ENCODE measurements at places on chromosomes 13 and 19. TPM values are rescaled to one million over a fixed set of nuclear protein-coding genes. Genes with fewer than 3 reads are reported as not detected.

- DNase-seq: no peak
Observed at GRCh38 chr13:45951724-45952123, 100.2 kb upstream of the SIAH3 start.

- no peak for DNase-seq
Observed at GRCh38 chr19:30781047-30781446, 408.9 kb downstream of the ZNF536 start.

DNA sequence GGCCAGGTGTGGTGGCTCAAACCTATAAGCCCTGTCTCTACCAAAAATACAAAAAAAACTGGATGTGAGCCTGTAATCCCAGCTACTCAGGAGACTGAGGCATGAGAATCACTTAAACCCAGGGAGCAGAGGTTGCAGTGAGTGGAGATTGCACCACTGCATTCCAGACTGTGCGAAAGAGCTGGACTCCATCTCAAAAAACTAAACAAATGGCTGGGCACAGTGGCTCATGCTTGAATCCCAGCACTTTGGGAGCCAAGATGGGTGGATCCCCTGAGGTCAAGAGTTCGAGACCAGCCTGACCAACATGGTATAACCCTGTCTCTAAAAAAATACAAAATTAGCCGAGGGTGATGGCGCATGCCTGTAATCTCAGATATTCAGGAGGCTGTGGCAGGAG, 34.9 kb upstream of the ZNF83 start:
- no peak for DNase-seq

DNA sequence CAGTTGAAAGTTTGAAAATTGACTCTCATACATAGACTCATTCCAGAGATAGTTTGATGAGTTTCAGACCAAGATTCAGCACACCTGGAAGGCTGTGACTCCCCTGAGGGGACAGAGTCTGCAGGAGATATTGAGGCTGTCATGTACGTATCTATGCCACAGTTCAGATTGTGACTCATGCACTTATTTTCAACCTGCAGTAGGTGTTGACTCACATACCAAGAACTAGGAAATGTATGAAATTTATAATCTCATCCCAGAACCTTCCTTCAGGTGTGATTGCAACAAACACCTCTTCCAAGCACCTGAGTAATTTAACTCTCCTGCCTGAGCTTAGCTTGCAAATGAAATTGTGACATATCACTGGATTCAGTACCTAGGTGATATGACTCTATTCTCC, 64.4 kb upstream of the ZNF43 start:
- DNase-seq: no peak

DNA sequence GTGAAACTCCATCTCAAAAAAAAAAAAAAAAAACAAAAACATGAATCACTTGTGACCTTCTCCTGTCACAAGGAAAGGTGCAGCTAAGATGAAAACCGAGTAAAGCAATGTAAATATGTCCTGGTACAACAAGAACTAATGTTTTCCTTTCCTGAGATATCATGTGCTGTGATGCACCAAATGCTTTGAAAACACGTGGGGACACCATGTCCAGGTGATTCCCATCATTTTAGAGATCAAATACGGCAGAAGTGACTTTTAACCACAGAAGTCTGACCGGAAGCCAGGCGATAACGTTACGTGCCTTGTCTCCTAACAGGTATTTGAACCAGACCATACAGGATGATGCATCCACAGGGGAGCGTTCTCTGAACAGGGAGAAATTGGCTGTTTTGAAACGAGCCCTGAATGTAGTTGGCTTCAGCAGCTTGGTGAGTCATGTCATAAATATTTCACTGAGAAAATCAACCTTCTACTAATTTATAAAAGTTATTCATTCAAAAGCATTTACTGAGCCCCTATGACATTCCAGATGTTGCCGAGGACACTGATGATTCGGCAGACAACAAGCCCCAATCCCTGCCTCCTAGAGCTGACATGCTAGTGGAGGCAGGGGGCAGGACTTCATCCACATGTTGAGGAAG, 328.1 kb downstream of the MYO16 start:
- DNase-seq: no peak

Gene PCDH20
- polyA plus RNA-seq: 0.05 TPM

DNA sequence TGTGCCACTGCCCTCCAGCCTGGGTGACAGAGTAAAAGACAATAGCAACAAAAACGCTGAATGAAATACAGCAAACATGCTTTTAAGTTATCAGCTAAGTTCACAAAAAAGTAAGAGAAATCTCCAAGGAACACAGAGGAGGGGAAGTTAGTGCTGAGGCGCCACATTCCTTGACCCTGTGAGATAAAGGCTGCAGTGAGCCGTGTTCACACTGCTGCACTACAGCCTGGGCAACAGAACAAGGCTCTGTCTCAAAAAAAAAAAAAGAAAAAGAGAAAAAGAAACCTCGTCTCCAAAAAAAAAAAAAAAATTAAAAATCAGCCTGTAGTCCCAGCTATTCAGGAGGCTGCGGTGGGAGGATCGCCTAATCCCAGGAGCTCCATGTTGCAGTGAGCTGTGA, 16.3 kb upstream of the DOCK6 start:
- no peak for DNase-seq

Gene TJP3
- 0.46 TPM for polyA plus RNA-seq

DNA sequence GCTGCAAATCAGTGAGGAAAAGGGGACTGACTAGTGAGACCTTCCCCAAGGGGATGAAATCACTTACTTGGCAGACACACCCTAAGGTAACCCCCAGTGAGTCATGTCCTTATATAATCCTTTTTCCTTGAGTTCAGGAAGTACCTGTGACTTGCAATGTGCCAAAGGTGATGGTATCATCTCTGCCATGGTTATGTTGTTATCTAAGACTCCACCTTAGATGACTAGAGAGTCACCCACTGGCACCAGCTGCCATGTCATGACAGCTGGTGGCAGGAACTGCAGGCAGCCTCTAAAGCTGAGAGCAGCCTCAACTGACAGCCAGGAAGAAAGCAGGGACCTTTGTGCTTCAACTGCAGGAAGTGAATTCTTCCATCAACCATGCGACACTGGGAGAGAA, 12.5 kb downstream of the PBX4 start:
- DNase-seq: no peak

- DNase-seq: no peak
Observed at GRCh38 chr19:10653482-10653731, 739 bp upstream of the ILF3 start.

Gene AMH
- 0.38 TPM for polyA plus RNA-seq

DNA sequence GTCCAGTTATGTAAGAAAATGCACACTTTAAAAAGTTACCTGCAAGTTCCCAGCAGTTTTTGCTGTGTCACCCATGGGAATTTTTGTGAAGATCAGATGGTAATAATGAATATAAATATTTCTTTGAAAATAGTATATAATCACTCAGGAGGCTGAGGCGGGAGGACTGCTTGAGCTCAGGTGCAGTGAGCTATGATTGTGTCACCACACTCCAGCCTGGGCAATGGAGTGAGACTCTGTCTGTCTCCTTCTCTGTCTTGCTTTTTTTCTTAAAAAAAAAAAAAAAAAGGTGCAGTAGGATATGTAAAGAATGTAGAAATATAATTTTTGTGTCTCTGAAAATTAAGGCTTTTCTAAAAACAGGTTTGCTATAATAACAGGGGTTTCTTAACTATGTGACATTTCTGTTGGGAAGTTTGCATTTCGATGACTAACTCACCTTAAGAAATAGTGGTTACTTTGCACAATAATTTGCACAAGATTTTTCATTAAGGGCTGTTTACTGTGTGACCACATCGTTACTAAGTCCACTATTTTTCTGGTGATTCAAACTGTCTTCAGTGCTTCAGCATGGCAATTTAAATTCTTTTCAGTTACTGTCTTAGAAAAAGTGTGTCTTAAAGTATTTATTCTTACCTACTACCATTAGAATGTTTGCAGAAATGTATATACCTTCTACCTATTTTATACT, 37.3 kb downstream of the DNAJC3 start:
- DNase-seq: no peak

Gene CYP4F8
- not detected for polyA plus RNA-seq

DNA sequence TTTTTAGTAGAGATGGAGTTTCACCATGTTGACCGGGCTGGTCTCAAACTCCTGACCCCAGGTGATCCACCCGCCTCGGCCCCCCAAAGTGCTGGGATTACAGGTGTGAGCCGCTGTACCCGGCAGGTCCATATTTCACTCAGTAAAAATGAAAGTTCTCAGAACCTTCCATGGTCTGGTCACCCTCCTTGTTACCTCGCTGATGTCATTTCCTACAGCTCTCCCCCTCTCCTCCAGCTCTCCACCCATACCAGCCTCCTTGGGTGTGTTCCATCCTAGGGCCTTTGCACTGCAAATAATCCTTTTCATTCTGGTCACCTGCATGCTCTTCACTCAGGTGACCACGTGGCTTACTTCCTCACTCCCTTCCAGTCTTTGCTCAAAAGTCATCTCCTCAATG, 78.2 kb upstream of the TNFSF11 start:
- DNase-seq: no peak

Gene BRSK1
- 0.53 TPM for polyA plus RNA-seq

- DNase-seq: no peak
Observed at GRCh38 chr19:55454787-55455243, 6.6 kb downstream of the ISOC2 start.

DNA sequence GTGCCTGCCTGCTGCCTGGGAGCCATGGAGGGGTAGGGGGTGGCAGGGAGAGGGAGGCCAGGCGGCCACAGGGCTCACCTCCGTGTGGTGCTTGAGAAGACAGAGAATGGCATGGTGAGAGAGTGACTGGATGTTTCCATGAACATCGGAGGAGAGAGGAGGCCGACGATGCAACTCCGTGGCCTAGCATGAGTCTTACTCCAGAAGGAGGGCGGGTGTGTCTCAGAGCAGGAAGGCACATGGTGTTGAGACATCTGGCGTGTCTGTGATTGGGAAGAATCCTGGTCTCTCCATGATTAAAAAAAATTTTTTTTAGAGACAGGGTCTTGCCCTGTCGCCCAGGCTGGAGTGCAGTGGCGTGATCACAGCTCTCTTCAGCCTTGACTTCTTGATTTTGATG, 5.1 kb downstream of the IRGC start:
- DNase-seq: no peak

Gene CHST8
- polyA plus RNA-seq: 0.23 TPM

Gene ZNF320
- polyA plus RNA-seq: 3.7 TPM

- DNase-seq: peak; percentile 96
Observed at GRCh38 chr13:99606324-99607066, 105.2 kb downstream of the TM9SF2 start.

Gene GDF15
- 37.1 TPM for polyA plus RNA-seq

Gene RASGRP4
- 0.31 TPM for polyA plus RNA-seq

DNA sequence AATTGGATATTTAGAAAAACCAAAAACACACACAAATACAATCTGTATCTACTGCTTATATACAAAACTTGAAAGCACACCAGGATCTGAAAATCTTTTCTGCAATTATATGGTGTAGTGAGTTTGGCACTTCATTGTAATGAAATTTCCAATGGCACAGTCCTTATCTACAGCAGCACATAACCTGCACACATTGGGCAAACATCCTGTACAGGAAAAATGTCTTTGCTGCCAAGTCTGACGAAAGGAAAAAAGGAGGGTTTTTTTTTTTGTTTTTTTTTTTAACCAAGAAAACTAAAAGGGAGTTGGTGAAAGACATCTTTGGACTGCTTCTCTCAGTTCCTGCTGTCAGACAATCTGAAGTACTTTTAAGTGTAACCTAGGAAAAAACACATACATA, 107.8 kb downstream of the FOXO1 start:
- no peak for DNase-seq

All from psoas muscle (tissue), 8 donors.